ENCODE measurements at places on chromosomes 7 and 10. TPM values are rescaled to one million over a fixed set of nuclear protein-coding genes. Genes with fewer than 3 reads are reported as not detected.

The CALHM1 gene
- total RNA-seq: not detected

DNA sequence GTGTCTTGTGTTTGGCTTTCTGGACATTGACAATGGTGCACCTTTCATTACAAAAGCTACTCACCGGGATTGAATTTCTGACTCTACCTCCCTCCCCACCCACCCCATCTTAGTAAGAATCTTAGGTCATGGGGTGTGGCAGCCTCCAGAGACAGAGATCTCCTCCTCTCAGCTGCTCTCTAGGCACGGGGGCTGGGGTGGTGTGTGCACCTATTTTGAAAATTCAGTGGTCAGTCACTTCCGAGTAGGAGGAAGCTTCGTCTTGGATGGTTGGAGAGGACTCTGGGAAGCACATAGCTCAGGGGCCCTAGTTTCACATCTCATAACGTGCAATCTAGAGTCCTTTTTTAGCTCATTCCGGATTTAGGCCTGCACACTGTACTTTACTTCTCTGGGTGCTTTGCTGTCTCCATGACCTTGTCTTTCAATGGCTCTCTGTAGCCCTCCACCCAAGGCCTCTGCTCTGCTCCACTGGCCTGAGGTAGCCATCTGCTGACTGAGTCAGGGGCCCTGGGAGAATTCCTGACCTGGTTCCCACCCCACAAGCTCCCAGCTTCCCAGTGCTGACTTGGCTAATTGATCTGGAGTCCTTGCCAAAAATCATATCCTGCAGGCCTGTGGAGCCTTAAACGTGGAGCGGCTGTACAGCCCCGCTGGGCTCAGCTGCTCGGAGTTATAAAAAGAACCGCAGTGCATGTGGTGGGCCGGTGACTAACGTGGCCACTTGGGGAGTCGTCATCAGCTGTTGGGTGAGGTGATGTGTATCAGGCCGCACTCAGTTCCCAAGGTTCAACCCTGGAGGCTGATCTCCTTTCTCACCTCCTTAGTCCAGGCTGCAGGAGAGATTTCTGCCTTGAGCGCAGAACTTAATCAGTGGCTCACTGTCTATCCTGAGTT is 19.3 kb upstream of the ADAMTS14 start:
- DNase-seq: no peak

- no peak for DNase-seq
These were observed 386.7 kb upstream of the NPVF start for GRCh38 chr7:25615003-25615402.

DNA sequence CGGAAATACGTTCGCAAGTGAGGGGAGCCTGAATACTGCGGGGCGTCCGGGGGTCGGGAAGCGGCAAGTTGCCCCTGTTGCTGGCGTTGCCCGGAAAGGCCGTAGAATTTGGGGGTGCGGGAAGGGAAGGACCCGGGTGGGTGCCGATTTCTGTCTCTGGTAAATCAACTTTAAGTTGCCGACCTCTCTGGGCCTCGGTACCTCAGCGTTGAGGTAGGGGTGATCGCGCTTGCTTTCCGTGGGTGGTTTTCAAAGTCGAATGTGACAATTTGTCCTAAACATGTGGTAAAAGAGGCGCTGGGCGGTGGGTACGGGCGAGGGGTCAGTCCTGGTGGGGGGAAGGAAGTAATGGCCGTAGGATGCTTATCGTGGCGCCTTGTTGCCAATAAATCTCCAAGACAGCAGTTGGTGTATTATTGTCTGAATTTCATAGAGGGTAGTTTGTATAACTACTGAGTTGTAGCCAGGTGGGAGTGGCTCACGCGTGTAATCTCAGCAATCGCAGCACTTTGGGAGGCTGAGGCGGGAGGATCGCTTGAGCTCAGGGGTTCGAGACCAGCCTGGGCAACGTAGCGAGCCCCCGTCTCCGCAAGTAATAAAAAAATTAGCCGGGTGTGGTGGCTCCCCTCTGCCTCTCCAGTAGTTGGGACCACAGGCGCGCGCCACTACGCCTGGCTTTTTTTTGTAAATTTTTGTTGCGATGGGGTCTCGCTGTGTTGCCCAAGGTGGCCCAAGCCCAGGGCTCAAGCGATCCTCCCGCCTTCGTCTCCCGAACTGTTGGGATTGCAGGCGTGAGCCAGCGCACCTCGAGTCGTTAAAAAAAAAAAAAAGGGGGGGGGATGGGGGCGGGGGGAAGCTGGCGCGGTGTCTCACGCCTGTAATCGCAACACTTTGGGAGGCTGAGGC is 644 bp downstream of the BUD23 start:
- no peak for DNase-seq

DNA sequence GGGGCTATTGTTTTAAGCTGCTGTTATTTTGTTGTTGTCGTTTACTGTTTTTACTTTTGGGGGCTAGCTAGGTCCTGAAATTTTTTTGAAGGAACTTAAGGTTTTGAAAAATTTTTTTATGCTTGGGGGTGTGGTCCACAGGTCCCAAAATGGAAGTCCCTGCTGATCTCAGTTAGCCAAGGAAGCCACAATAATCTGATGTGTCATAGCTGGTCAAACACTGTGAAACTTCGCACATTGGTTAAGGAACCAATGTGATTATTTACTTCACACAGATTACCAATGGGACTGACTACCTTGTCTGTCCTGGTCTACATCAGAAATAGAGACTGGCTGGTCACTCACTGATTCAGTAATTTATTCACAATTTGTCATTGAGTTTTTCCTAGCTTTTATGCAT is 29.5 kb upstream of the HYCC1 start:
- DNase-seq: no peak

GRCh38 chr7:135713836-135714470 is 14.0 kb downstream of the SLC13A4 start:
- no peak for DNase-seq

DNA sequence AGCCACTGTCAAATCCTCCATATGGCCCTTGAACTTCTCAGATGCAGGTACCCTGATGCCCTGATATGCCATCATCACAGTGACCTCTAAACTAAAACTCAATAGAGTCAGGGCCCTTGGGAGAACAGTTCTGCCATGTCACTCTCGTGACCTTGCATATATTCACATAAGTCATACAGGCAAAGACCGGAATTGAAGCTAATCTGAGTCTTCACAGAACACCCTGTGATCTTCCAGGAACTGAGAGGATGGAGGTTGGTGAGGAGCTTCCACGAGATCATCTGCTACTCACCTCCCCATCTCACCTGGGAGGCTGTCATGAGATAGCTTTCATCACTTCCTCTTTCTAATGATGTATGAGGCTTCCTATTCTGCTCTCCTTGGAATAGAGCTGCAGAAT is 228.7 kb upstream of the CCDC6 start:
- DNase-seq: no peak

- no peak for DNase-seq
These were observed 45.4 kb downstream of the BLVRA start for GRCh38 chr7:43803865-43804264.

GRCh38 chr7:107981466-107981865 is 21.5 kb downstream of the LAMB1 start:
- no peak for DNase-seq

The GDF2 gene
- total RNA-seq: not detected
